ENCODE measurements at places on chromosomes 4 and X.

DNA sequence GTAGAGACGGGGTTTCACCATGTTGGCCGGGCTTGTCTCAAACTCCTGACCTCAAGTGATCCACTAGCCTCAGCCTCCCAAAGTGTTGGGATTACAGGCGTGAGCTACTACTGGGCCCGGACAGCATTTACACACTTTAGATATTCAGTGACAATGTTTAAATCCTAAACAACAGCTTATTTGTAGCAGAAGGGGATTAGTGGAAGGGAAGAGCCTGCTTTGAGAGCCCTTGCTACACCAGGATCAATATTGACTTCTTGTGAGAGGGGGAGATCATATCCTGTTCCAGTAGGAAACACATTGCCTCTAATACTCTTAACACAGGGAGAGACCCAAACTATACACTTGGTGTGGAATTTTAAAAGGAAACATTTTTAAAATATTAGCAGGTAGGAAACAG, 7.1 kb downstream of the MGST2 start:
- no peak for DNase-seq

GRCh38 chr4:48831532-48832030, 693 bp downstream of the OCIAD1 start:
- DNase-seq: no peak

- DNase-seq: no peak
Observed at GRCh38 chr4:166003811-166004210, 130.8 kb downstream of the TLL1 start.

GRCh38 chr4:108833046-108833445, 70.2 kb upstream of the ETNPPL start:
- no peak for DNase-seq

GRCh38 chrX:100880368-100880767, 6.2 kb upstream of the NOX1 start:
- no peak for DNase-seq

- DNase-seq: no peak
Observed at GRCh38 chrX:110758781-110759422, 36.7 kb downstream of the CHRDL1 start.

GRCh38 chrX:40175511-40176350, 78.0 kb upstream of the BCOR start:
- DNase-seq: peak; percentile 85

GRCh38 chrX:85444613-85445012, 65.1 kb upstream of the POF1B start:
- no peak for DNase-seq

GRCh38 chrX:4206941-4207340, 493.5 kb upstream of the PRKX start:
- no peak for DNase-seq

GRCh38 chr4:28842271-28842670, 1877.9 kb upstream of the PCDH7 start:
- DNase-seq: no peak

GRCh38 chrX:111308039-111308438, 37.8 kb upstream of the CAPN6 start:
- no peak for DNase-seq

GRCh38 chr4:97841512-97841911, 301.8 kb downstream of the STPG2 start:
- no peak for DNase-seq

- DNase-seq: no peak
Observed at GRCh38 chr4:172975651-172976229, 192.9 kb upstream of the GALNT7 start.

DNA sequence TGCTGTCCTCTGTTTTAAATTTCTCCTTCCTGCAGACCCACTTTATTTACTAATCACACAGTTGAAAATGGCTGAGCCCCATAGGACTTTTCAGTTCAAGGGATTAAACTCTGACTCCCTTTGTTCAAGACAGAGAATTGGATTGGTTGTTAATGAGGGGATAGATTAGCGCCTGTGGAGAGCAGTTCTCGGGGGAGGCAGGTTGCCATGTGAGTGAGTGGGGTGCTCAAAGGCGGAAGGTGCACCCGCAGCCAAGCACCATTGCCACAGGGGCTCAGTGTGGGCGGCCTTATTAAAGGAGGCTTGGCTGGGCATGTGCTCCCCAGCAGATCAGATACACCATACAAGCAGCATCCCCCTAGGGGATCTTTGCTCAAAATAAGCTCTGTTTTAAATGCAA, 7.9 kb upstream of the CBR4 start:
- no peak for DNase-seq

GRCh38 chr4:33628296-33628695, 2616.0 kb downstream of the ARAP2 start:
- no peak for DNase-seq

DNA sequence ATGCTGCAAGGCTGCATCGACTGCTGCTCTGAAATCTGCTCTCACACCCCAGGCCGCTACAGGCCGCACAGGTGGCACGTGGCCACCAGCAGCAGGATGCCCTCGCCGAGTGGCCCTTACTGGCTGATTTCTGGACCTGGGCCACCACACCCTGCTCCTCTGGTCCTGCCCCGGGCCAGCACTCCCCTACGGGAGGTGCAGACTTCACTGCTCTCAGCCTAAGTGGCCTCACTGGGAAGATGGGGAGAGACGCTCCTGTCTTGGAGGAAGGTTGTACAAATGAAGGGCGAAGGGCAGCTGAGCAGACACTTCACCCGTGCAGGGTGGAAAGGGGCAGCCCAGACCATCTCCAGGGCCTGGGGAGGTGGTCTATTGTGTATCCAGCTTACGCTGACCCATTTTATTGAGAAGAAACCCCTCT, 72.5 kb downstream of the ACOX3 start:
- no peak for DNase-seq

- DNase-seq: no peak
Observed at GRCh38 chr4:55354648-55355047, 8.6 kb downstream of the SRD5A3 start.

GRCh38 chr4:153318696-153319320, 25.7 kb upstream of the MND1 start:
- no peak for DNase-seq

DNA sequence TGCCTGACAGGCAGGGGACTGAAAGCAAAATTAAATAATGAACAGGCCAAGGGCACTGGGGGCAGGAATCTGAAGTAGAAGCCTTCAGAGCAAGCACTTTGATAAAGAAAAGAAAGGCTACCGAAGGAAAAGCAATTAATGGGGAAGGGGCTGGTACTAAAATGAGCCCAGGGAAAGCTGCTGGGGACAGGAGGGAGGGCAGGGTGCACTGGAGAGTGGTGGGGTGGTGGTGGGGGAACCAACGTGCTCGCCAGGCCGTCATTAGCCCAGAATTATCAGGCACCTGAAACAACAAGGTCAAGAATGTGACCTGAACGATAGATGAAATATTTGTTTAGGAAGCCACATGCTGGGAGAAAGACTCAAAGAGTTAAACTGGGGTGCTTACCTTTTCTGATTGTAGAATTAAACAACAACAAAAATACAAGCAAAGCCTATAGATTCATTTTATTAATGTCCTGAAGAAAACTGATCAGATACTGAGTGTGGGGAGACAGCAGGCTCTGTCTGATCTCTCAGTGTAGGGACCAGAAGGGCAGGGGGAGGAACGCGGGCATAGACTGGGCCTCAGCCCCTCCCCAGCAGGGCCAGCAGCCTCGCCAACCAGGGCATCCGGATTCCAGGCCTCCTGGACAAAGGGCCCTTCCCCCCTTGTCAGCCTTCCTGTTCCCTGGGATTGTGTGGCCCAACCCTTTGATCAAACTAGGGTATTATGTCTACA, 239.7 kb upstream of the KLF3 start:
- DNase-seq: no peak

GRCh38 chrX:152821145-152821765, 9.3 kb downstream of the CETN2 start:
- DNase-seq: no peak

DNA sequence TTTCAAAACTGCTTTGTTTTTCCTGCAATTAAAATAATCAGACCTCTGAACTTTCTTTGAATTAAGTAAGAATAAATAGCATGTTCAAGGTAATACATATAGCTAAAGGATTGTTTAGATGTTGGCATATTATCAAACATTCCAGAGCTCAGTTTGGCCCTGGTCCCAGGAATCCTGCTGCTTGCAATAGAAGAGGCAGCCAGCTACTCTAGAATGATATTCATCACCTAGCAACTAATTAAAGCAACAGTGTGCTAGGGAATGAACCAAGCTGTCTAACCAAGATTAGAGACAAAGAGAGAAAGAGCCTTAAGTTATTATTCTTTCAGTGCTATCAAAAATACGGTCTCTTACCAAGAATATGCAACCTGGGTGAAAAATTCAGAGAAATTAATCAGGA, 460.9 kb downstream of the GABRG1 start:
- peak; percentile 51 for DNase-seq
